ENCODE measurements at places on chromosomes 7 and 10.

- DNase-seq = no peak
Observed at GRCh38 chr7:1302936-1303335, 70.3 kb downstream of the UNCX start.

- no peak for DNase-seq
Observed at GRCh38 chr10:52170776-52171175, 143.3 kb upstream of the DKK1 start.

DNA sequence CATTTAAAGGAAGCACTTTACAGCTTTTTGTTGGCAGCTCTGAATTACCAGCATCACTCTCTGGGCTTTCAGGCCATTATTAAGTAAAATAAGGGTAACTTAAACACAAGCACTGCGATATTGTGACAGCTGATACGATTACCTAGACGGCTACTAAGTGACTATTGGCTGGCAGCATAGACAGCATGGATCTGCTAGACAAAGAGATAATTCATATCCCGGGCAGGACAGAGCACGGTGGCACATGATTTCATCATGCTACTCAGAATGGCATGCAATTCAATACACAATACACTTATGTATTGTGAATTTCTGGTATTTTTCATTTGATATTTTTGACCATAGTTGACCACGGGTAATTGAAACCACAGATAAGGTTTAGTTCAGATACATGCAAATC lies 522.0 kb upstream of the LRRN3 start:
- DNase-seq = no peak

DNA sequence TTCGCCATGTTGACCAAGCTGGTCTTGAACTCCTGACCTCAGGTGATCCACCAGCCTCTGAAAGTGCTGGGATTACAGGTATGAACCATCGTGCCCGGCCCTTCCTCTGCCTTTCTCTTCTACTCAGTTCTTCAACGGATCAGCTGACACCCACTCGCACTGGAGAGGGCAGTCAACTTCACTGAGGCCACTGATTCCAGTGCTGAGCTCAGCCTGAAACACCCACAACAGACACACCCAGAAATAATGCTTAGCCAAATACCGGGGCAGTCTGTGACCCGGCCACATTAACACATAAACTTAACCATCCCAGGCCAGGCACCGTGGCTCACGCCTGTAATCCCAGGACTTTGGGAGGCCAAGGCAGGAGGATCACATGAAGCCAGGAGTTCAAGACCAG lies 119.3 kb upstream of the CHST15 start:
- no peak for DNase-seq

GRCh38 chr10:89921403-89921802 lies 220.0 kb downstream of the KIF20B start:
- DNase-seq = no peak

All from central memory CD4-positive, alpha-beta T cell (primary cell).